ENCODE measurements at places on chromosomes 16 and 17.

GRCh38 chr17:49779739-49780231, 8.7 kb upstream of the KAT7 start:
- no peak for DNase-seq

GRCh38 chr16:67992661-67993206, 6.5 kb downstream of the DPEP2 start:
- no peak for DNase-seq

- no peak for DNase-seq
These were observed 53.4 kb upstream of the NLK start for GRCh38 chr17:27989046-27989445.

- no peak for DNase-seq
These were observed 1.6 kb upstream of the GLP2R start for GRCh38 chr17:9824094-9824493.

DNA sequence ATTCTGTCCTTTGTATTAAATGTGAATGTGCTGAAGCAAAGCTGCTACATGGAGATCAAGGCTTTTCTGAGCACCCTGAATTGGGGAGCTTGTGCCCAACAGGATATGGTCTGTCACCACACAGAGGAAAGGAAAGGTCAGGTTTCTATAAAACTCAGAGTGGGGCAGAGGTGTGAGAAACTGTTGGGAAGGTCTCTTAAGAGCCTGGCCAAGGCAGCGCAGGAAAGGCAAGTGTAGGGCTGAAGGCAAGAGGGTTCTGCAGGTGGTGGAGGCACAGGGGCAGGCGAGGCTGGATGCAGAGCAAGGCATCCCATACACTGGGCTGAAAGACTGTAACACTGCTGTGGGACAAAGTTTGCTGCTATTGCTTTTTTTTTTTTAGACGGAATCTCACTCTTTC, 8.1 kb downstream of the COX6A2 start:
- DNase-seq = no peak

DNA sequence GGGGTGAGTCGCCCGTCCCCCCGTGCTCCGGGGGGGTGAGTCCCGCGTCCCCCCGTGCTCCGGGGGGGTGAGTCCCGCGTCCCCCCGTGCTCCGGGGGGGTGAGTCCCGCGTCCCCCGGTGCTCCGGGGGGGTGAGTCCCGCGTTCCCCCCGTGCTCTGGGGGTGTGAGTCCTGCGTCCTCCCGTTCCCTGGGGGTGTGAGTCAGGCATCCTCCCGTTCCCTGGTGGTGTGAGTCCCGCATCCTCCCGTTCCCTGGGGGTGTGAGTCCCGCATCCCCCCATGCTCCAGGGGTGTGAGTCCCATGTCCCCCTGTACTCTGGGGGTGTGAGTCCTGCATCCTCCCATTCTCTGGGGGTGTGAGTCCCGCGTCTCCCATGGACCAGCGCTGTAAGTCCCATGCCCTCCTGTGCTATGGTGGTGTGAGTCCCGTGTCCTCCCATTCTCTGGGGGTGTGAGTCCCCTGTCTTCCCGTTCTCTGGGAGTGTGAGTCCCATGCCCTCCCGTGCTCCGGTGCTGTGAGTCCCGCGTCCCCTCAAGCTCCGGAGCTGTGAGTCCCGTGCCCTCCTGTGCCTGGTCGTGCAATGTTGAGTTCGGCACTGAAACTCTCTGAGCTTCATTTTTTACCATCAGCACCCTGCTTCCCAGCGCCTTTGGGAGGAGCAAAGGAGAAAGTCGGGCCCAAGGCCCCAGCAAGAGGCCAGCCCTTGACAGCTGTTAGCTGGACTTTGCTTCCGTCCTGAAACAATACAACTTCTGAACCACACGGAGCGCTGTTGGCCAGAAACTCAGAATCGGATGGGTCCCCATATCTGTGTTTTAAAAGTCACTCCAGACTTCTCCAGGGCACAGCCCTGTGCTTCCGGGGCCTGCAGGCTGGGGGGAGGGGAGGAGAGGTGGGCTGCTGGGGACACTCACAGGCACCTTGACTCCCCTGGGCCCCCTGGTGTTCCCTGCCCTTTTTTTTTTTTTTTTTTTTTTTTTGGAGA, 11.5 kb upstream of the ZC3H18 start:
- DNase-seq = no peak

DNA sequence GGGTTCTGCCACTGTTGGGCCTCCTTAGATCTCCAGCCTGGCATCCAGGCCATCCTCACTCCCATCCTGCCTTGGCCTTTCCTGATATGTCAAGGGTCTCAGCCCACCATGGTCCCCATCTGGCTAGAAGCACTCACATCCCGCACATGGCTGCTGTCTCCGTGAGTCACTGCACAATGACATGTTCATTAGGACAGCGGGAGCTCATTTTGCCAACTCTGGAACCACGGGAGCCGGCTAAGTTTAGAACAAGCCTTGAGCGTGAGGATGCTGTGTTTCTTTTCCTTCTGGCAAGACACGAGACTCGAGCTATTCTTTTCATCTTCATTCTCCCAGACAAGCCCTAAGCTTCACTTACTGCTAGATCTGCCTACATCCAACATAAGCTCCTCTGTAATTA, 65.7 kb upstream of the KSR1 start:
- DNase-seq = no peak

DNA sequence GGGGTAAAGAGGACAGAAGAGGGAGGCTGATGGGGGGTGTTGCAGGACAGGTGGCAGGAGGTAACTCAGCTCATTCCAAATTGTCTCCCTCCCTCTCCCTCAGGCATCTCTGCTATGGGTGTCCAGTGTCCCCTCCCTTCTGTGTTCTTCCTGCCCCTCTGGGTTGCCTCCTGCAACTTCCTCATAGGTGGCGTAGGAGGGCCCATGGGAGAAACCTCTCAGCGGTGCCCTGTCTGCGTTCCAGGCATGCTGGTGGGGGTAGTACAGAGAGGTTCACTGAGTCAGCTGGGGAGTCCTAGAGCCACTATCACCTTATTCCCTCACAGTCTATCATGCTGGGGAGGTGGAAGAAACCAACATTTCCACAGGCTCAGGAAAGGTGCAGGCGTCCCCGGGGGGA, 14.7 kb upstream of the ODF4 start:
- no peak for DNase-seq

DNA sequence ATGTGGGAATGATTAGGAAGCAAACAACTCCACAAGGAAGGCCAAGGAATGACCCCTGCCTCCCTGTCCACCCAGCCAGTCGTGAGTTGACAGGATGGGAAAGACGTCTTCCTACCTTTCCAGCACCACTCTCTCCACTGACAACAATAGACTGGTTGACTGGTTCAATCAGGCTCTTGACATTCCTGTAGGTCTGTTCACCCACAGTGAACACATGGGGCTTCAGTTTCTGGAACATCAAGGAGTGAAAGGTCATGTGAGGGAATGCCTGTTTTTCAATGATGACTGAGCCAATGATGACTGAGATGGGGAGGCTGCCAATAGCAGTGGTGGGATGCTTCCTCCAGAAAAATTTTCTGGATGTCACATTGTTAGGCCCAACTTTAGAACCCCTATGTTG, 9.6 kb downstream of the MYO19 start:
- DNase-seq = no peak

Data from activated T-cell treated with anti-CD3 and anti-CD28 coated beads, Interleukin-2, amount 50 U/mL, for 4 hours (primary cell).